ENCODE measurements at places on chromosomes 12 and 14. TPM values are rescaled to one million over a fixed set of nuclear protein-coding genes. Genes with fewer than 3 reads are reported as not detected.

GZMB gene
- total RNA-seq = 8.9 TPM

- DNase-seq = no peak
Measured at GRCh38 chr14:77204459-77204771, 22.8 kb downstream of the TMEM63C start.

- no peak for DNase-seq
Measured at GRCh38 chr14:64704143-64704742, at the start of gene PLEKHG3. PLEKHG3 (plus strand) TSS chr14:64704424; CDS start chr14:64727632, 23,208 bp downstream.

- DNase-seq = no peak
Measured at GRCh38 chr12:111359231-111359913, 9.5 kb downstream of the PHETA1 start.

GRCh38 chr14:74246542-74246941, 7.3 kb downstream of the VSX2 start:
- DNase-seq = no peak

DNA sequence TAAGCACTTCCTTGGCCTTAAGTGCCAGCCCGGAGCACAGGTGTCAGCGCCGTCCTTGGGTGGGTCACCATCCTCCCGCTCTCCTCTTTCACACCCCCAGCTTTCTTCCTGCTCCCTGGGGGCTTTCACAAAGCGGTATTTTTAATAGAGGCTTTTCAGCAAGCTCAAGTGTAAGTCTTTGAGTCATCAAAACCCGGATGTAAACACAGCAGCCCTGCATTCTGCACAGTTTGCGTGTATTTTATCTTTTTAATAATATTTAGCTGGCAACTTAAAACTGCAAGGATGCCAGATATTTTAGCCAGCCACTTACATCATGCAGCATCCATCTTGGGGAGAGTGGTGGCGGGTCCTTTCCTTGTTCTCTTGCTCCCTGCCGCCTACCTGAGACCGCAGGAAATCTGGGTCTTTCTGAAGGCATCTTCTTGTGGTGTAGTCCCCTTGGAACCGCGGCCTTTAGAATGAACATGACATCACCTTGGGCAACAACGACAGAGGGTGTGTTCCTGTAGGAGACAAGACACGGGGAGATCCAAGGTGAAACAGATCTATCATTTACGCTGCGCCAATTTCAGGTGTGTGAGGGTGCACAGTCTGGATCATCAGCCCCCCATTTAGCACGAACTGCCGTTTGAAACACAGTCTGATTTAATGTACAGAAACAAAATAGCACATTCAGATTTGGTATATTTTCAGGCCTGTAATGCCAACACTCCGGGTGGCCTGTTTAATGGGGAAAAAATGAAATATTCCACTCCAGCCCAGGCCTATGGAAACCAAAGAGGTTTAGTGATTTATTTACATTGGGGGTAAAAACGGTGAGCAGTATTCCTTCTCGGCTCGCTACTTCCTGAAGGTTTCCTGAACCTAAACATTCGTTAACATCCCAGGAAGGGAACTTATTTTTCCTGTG, 12.5 kb upstream of the IRF2BPL start:
- DNase-seq = no peak

- DNase-seq = no peak
Measured at GRCh38 chr12:124750149-124750656, 113.5 kb downstream of the SCARB1 start.

DNA sequence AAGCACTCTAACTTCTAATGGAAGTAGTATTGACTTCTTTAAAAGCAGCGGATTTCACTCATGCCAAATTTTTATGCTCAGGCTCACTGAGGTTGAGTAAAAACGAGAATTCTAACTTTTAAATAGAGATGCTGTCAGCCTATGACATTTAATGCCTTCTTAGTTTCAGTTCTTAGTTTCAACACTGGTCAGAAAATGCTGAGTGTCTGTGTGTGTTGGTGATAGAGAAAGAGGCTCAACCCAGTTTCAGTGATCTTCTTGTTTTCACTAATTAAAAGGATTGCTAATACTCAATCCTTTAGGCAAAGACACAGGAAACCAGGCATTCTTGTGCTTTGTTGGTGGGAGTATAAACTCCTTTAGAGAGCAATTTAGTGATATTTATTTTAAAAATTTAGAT, 31.0 kb downstream of the PEBP1 start:
- DNase-seq = no peak

GRCh38 chr12:114611145-114612018, 72.6 kb downstream of the TBX3 start:
- DNase-seq = no peak

CACNA1C gene
- total RNA-seq = 3.8 TPM

GRCh38 chr12:68638721-68639395, 28.2 kb downstream of the RAP1B start:
- DNase-seq = no peak

DNA sequence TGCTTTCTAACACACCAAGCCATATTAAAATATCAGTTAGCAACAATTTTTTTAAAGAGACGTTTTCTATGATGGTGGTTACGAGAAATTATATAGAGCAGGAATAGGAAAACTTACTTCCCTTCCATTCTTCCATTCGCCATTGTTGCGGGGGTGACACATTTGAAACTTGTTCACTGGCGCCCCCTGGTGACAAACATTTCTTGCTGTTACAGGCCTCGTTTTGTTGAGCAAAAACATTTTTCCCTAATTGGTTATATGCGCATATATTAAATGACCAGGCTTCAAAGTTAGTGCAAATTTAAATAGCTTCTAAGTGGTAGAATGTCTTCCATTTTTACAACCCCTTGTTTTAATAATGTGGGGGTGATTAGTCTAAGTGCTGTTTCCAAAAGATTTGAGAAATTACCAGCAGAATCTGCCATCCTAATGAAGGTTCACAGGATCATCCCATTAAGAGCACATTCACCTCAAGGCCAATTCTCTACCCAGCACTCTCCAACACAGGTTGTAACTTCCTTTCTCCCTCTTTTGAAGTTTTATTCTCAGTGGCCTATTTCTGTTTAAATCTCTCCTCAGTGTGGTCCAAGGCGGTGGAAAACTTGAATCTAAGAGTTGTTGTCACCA, 1124.7 kb downstream of the FLRT2 start:
- peak; percentile 49 for DNase-seq

- DNase-seq = no peak
Measured at GRCh38 chr12:128450810-128451209, 183.8 kb downstream of the TMEM132C start.

DNA sequence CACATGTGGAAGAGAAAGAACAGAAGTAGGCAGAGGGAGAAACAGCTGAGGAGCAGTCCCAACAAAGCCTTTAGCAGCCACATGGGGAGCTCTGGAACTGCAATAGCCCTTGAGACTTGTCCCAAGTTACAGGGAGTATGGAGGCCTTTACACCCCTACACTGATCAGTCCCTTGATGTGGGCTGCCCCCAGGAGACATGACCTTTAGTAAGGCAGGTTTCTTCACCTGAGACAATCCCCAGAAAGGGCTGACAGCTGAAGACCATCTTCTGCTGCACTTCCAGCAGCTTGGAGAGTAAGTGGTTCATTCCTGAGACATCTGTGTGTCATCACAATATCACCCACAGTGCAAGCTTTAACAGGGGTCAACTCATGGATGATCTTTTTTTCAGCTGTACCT, 8.6 kb upstream of the SNAPC1 start:
- DNase-seq = no peak

- no peak for DNase-seq
Measured at GRCh38 chr14:22791301-22791700, 23.9 kb downstream of the SLC7A7 start.

PLCZ1 gene
- not detected for total RNA-seq

DNA sequence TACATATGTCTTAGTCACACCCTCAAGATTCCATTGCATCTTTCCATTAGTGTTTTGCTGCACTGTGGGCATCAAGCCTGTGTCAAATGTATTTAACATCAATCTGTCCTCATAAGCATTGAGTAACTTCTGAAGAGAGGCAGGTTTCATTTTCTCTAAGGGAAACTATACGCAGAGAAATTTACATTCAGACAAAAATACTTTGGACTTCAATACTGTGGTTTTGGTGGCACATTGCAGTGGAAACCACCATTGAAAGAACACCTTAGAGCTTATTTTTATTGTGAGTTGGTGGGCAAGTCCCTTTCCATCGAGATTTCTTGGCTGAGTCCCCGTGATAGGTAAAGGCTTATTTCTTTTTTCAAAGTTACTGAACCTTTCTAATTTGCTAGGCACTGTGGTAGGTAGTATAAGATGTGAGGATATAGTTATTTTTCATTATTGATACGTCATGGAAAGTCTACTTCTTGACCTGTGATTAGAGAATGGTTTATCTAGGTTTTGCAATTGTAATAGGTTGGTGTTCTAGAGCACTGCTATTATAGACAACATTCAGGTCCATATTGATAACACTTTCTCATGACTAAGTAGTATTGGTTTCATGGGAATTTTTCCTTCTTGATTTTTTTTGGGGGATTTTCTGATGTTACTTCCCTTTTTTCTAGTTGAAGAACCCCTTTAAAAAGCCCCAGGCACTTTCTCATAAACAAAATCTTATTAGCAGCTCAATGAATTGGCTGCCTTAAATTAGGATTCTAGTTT, 81.9 kb downstream of the CFAP54 start:
- no peak for DNase-seq

GRCh38 chr14:35535483-35536112, 1.6 kb downstream of the INSM2 start:
- DNase-seq = no peak

GRCh38 chr14:103941973-103942736, at the start of gene RD3L:
RD3L (minus strand) TSS chr14:103942529; CDS start chr14:103941695, 834 bp downstream.
- DNase-seq = no peak

DNA sequence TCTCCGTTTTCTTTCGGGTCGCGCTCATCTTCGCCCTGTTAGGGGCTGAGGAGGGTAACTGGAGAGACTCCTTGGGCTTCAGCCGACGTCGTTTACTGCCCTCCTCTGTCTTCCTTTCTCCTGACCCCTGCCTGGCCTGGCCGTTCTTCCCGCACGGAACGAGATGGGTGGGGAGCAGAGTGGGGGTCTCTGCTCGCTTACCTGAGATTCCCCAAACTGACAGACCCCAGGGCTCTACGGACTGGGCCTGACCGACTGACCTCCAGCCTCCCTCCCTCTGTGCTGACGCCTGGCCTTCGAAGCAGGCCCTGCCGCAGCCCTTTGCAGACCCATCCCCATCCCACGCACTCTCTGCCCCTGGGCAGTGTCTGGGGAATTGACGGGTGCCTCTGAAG, 439 bp downstream of the GOLGA5 start:
- no peak for DNase-seq

- DNase-seq = no peak
Measured at GRCh38 chr12:132218915-132219314, 74.7 kb downstream of the NOC4L start.

- no peak for DNase-seq
Measured at GRCh38 chr14:51441001-51441400, 201.0 kb downstream of the TMX1 start.

DNA sequence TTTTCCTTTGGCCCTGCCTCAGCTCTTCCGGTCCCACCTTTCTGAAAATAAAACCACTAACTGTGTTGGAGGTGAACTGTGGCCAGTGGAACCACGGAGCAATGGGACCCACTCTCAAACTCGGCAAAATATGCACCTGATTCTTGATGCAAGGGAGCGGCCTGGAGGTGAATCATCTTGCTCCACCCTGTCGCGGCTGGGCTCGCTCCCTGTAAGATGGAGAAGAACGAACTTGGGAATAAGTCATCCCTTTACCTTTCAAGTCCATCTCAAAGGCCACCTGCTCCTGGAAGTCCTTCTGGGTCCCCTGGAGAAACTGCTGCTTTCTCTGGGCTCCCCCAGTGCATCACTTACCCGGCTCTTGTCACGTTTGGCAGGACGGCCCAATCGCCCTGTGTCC, 309.9 kb downstream of the BCL11B start:
- DNase-seq = no peak

- no peak for DNase-seq
Measured at GRCh38 chr12:55469291-55469690, 647 bp downstream of the OR6C70 start.

DNA sequence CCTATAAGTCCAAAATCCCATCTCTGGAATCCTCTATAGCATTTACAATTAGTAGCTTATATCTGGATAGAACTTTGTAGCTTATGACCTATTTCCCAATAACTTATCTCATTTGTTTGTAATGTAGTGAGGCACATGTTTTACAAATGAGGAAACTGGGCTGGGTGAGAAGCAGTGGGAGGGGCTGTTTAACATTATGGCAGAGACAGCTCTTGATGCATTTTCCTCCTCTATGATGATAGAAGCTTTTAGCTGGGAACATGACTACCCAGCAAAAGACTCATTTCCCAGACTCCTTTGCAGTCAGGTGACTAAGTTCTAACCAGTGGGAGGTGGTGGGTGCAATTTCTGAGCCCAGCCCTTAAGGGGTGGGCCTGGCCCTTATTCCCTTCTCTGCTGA, 179.7 kb downstream of the TTC8 start:
- no peak for DNase-seq

SDR9C7 gene
- not detected for total RNA-seq

- no peak for DNase-seq
Measured at GRCh38 chr12:55931317-55931779, 386 bp downstream of the DGKA start.

NXPH4 gene
- total RNA-seq = 2.4 TPM

- no peak for DNase-seq
Measured at GRCh38 chr12:225012-225411, 11.1 kb upstream of the SLC6A12 start.

CDKL1 gene
- total RNA-seq = 44.3 TPM

HHIPL1 gene
- 4.1 TPM for total RNA-seq

DNA sequence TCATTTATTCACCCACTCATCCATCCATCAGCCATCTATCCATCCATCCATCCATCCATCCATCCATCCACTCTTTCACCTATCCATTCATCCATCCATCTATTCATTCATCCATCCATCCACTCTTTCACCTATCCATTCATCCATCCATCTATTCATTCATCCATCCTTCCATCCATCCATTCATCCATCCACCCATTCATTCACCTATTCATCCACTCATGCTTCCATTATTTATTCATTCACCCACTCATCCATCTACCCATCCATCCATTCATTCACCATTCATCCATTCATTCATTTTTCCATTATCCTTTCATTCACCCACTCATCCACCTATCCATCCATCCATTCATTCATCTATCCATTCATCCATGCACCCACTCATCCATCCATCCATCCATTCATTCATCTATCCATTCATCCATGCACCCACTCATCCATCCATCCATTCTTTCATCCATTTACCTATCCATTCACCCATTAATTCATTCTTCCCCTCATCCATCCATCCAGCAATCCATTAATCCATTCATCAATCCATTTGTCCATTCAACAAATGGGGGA, 360.9 kb downstream of the ADGRD1 start:
- no peak for DNase-seq

- no peak for DNase-seq
Measured at GRCh38 chr12:53652366-53652765, 23.5 kb downstream of the ATP5MC2 start.

- no peak for DNase-seq
Measured at GRCh38 chr12:92690601-92691000, 12.2 kb upstream of the PLEKHG7 start.

DNA sequence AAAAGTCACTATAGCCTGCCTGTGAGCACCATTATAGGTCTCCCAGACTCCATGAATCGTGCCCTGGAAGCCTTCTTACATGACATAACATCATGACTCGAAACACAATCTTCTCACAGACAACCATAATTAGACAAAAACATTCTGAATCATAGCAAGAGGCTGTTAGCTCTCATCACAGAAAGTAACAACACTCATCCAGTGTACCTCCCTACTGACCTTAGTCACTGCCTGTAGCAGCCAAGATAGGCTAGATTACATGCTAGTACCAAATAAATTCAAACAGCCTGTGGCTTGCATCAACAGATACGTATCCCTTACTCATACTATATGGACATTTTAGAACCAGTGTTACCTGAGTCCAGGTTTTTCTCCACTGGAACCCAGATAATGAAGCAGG, 663.8 kb upstream of the FOXG1 start:
- DNase-seq = no peak

PCED1B gene
- 5.6 TPM for total RNA-seq
